ENCODE measurements at places on chromosomes 2 and 18. TPM values are rescaled to one million over a fixed set of nuclear protein-coding genes. Genes with fewer than 3 reads are reported as not detected.

RGPD3 gene
- under 0.01 TPM for total RNA-seq

EPHA4 gene
- 6.8 TPM for total RNA-seq

IL1F10 gene
- total RNA-seq, result not detected

TTR gene
- not detected for total RNA-seq

SLC5A7 gene
- total RNA-seq, result not detected
